ENCODE measurements at places on chromosomes 2 and 18.

- DNase-seq, result no peak
Measured at GRCh38 chr2:151306621-151307020, 17.2 kb upstream of the NMI start.

DNA sequence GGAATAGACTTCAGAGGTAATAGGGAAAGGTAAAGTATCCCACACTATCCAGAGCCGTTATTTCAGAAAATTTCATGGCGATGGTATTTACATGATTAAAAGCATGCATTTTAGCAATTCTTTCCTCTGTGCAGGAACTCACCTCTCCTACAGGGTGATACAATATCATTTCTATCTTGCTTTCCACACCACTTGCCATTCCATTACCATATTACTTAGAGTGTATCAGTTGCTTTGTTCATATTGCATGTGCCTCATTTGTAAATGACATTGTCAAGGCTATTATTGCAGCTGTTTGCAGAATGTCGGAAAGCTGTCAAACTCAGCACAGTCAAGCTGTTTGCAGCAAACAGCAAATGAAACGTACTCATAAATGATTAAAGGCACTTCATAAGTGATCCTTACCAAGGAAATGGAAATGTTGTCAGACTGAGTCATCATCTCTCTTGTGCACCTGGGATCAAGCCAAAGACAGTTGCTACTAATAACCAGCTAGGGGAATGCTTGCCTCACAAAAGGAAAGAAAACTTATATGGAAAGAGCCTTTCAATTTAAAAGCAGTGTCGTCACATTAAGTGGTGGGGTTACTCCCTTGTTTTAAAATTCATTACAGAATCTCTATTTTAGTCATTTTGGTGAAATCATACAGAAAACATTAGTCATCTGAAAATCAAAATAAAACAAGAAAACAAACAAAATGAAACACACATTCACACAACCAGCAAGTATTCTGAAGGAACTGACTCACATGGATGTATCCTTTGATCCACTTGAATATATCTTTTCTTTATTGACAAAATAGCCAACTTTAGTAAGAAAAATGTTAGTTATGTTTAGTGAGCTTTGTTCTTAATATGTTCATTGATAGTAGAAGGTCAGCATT is 1064.1 kb upstream of the CNTNAP5 start:
- no peak for DNase-seq

DNA sequence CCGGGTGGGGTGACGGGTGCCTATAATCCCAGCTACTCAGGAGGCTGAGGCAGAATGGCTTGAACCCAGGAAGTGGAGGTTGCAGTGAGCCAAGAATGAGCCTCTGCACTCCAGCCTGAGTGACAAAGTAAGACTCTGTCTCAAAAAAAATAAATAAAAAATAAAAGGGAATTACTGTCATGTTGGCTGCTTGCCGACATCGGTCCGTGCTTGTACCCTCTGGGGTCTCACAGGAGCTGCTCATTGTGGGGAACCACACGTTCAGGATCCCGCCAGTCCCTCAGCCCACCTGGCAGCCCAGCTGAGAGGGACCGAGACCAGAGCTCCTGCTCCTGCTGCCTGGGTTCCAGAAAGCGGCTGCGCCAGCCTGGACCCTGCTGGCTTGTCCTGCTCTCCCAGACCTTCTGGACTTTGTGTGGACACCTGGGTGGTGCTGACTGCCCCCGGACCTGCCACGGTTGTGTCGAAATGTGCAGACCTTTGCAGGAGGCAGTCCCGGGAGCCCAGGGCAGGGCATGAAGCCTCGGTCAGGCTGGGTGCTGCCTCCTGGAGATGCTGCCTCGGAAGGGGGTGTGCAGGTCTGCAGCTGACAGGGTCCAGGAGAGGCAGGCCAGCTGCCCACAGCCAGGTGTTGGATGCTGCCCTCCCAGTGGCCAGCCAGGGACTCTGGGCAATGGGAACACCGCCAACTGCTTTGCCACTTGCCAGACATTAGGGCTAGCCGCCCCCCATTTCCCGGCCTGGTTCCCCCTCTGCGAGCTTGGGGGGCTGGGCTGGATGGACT is 16.4 kb downstream of the KLF11 start:
- DNase-seq, result no peak

DNA sequence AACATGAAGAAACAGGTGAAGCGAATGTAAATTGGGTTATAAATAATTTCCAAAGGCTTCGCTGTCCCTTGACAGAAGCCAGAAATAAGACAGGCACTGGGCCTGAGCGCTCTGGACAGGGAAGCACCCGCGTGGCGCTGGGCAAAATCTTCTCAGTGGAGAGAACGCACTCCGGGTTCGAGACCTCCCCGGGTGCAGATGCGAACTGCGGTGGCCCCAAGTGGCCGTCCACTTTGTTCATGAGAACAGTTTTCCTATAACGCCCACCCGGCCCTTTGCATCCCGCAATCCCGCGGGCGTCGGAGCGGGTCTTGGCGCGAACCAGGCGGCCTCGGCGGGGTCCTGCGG is 651 bp upstream of the DPYSL5 start:
- no peak for DNase-seq

DNA sequence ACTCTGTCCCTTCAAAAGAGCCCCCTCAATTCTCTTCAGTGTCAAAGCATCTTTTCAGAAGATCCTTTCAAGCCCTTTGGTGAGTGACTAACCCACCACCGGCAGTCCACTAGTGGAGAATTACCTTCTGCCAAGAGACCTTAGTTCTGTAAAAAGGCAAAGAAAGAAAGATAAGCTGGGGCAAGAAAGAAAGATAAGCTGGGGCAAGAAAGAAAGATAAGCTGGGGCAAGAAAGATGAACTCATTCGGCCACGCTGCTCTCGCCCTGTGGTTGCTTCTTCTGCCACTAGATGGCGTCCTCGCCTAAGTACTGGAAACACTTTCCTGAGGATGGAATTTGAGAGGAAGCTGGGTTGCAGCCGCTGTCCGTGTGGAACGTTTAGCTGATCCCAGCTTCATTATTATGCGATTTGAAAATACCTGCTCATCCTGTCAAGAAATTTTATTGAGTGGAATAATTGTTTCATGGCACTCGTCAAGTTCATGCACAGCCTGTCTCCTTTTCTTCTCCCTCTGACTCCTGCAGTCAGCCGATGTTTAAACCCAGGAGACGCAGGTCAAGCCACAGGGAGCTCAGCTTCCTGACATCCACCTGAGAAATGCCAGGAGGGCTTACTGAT is 17.3 kb upstream of the ANXA4 start:
- DNase-seq, result peak; percentile 68

DNA sequence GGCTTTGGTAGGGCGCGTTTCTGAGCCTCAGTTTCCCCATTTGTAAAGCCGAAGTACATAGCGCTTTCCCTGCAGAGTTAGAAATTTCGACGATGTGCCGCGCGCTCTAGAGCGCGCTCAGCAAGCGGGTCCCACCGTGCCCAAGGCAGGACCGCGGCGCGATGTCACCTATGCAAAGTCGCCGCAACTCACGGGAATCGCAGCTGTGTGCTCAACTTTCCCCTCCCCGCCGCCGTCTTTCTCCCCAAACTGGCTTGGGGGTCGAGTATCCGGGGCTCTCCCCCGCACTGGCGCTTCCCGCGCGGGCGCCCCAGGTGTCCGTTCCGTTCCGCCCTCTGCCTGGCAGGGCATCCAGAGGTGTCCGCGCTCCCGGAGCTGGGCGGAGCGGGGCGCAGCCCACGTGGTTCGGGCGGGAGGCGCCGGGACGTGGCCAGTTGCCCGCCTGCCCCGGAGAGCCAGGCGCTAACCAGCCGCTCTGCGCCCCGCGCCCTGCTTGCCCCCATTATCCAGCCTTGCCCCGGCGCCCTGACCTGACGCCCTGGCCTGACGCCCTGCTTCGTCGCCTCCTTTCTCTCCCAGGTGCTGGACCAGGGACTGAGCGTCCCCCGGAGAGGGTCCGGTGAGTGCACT is at the start of gene MLPH:
TSS of gene MLPH (plus strand) at position 433 of the 630 bp plus-strand sequence. CDS start 6,176 bp downstream, outside the sequence.
- no peak for DNase-seq

DNA sequence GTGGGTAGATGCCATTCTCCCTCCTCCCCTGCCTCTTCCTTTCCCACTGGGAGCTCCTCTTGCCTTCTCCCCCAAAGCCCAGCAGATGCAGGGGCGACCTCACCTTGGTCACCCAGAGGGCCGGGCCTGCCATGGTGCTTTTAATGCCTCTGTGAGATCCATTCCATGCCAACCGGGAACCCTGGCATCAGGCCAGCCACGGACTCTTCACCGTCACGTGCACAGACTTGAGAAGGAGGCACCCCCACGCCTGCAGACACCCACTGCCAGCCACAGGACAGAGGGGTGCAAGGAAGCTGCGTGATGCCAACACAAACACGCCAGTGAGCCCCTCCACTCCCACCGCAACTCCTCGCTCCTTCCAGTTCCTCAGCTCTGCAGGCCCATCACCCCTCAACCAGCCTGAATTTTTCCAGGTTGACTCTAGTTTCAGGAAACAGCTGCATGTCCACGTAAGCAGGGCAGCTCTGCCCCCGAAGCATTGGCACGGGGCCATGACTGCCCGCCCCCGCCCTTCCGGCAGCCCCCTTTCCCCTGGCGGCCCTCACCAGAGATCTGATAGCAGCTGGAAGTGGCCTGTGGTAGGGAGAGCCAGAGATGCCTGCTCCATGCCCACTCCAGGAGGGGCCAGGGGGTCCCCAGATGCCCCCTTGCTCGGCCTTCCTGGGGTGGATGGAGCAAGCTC is 50.8 kb downstream of the DNMT3A start:
- no peak for DNase-seq

DNA sequence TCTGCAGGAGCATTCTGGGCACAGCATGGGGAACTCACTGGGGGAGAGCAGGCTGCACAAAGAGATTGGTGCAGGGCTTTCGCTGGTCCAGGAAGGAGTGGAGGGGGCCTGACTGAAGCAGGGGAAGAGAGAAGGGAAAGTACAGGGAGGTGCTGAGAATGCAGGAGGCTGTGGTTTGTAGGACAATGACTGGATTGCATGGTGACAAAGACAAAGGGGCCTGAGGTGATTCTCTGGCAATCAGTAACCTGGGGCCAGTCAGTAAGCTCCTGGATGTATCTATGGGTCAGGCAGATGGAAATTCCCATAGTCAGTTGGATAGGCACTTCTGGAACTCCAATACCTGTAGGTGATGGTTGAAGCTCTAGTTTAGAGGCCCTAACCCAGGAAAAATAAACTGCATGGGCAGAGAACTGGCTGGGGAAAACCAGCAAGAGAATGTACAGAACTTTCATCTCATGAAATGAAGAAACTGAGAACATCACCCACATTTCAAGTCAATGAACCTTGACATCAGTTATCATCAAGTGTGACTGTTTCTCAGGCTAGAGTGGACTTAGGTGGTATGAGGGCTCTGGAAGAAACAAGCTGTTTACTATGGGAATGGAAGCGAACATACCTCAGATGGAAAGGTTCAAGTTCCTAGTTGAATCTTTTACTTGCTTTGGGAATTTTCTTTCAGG is 193.2 kb downstream of the TPGS2 start:
- DNase-seq, result no peak

DNA sequence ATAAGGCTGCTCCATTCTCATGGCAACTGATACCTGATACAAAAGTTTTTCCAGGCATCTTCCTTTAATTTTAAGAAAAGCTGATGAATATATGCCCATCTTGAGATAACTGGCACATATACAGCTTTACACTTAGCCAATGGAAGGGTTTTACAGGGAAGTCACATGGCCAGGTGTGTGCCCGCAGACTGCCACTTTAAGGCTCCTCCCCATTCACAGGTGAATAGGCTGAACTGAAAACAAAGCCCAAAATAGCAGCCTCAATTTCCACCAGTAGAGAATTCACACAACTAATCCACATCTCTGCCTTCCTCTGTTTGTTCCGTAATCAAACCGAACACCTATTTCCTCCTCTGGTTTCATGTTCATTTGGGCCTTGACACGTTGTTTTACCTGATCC is 9.8 kb upstream of the ME2 start:
- no peak for DNase-seq

GRCh38 chr2:139000131-139000785 is 220.1 kb upstream of the NXPH2 start:
- no peak for DNase-seq

- DNase-seq, result no peak
Measured at GRCh38 chr18:26763446-26764110, 101.9 kb downstream of the AQP4 start.

GRCh38 chr2:200039724-200040650 is 84.6 kb downstream of the MAIP1 start:
- no peak for DNase-seq

DNA sequence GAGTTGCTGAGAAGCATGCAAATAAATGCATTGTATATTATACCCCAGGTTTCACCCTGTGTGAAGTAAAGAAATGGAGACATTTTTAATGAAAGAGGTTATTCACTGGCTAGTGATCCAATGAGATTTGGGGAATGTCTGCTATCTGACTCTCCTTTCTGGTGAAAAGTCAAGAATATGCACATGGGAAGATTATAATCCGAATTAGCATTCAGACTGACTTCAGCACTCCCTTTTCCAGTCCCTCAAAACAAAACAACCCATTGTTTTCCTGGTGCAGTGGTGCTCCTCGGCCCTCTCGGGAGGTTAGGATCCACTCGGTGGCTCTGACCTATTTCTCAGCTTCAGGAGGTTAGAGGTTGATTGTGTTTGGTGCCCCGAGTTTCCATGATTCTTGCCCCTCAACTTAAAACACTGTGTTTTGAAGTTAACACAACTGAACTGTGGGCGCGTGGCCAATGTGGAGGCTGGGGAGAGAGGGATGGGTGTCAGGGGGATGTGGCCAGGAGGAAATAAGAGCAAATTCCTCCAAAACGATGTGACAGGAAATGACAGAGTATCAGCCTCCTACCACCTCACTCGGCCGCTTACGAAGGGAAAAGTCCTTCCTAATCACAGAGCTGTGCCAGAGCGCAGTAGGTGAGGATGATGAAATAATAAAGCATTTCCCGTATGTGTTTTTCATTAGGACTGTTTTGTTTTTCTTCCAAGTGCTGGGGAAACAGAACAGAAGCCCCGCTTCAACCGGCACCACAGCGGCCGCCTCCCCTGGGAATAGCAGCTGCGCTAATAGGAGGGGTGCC is 440.1 kb downstream of the MTX2 start:
- DNase-seq, result no peak
